Activated CD8-positive, alpha-beta T cell treated with anti-CD3 and anti-CD28 coated beads for 36 hours (primary cell): ENCODE measurements at places on chromosomes 5 and 9. TPM values are rescaled to one million over a fixed set of nuclear protein-coding genes. Genes with fewer than 3 reads are reported as not detected.

Gene IFNK
- total RNA-seq: not detected

Gene FCN1
- not detected for total RNA-seq

Gene TSSK1B
- total RNA-seq: not detected

Gene ADGRD2
- not detected for total RNA-seq

Gene SPOCK1
- total RNA-seq: not detected

Gene ADAMTS19
- total RNA-seq: not detected

Gene LAMC3
- total RNA-seq: 0.43 TPM

Gene NEUROG1
- total RNA-seq: not detected

DNA sequence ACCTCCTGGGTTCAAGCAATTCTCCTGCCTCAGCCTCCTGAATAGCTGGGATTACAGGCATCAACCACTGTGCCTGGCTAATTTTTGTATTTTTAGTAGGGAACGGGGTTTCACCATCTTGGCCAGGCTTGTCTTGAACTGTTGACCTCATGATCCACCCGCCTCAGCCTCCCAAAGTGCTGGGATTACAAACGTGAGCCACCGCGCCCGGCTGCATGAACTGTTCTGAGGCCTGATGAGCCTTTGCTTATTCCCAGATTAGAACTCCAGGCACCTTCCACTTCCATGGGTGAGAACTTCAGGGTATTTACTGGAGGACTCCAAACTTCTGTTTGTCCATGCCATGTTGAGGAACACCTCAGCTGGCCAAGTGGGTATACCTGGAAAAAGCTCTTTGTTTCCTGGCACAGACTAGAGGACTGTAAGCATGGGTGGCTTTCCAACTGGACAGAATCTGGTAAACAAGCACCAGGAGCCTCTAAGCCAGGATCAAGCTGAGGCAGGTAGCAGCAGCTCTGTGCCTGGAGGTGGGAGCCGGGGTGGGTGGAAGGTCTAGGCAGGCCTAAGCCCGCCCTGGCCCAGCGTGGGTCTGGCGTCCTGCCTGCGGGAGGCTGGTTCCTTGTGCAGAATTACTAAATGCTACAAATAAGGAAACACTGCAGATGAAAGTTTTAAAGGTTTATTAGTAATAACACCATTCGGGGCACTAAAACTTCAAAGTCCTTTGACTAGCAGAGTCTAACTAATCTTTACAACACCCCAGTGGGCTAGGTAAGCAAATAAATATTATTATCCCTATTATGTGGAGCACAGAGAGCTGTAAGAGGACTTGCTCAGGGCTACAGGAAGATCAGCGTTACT lies 78.4 kb downstream of the SEMA5A start:
- no peak for DNase-seq
- no peaks in the 10 kb centered on the region for H3K27me3 ChIP-seq
- no peak overlapping the region for H3K4me3 ChIP-seq
- no peaks in the 10 kb centered on the region for H3K36me3 ChIP-seq
- no peaks in the 10 kb centered on the region for H3K4me1 ChIP-seq
- no peak overlapping the region for H3K27ac ChIP-seq

DNA sequence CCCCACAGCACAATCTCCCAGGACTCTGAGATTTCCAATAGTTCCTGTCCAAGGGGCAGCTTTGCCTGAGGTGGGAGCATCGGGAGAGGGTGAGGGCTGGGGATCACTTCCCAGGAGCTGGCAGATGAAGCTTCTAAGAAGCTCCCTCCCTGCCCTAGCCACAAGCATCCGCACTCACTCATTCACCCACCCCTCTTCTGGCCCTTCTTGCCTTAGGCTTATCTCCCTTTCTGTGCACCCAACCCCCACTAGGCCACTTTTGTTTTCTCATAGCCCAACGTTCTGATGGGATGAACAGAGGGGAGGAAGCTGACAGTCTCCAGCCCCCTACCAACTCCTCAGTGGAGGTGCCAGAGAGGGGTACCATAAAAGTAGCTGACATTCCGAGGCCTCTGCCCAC lies 3.7 kb upstream of the PCDH1 start:
- H3K27ac ChIP-seq: no peak overlapping the region
- H3K4me1 ChIP-seq: peaks cover 18% of the 10 kb centered on the region
- no peak overlapping the region for H3K4me3 ChIP-seq
- peaks cover 72% of the 10 kb centered on the region for H3K27me3 ChIP-seq
- no peaks in the 10 kb centered on the region for H3K36me3 ChIP-seq

DNA sequence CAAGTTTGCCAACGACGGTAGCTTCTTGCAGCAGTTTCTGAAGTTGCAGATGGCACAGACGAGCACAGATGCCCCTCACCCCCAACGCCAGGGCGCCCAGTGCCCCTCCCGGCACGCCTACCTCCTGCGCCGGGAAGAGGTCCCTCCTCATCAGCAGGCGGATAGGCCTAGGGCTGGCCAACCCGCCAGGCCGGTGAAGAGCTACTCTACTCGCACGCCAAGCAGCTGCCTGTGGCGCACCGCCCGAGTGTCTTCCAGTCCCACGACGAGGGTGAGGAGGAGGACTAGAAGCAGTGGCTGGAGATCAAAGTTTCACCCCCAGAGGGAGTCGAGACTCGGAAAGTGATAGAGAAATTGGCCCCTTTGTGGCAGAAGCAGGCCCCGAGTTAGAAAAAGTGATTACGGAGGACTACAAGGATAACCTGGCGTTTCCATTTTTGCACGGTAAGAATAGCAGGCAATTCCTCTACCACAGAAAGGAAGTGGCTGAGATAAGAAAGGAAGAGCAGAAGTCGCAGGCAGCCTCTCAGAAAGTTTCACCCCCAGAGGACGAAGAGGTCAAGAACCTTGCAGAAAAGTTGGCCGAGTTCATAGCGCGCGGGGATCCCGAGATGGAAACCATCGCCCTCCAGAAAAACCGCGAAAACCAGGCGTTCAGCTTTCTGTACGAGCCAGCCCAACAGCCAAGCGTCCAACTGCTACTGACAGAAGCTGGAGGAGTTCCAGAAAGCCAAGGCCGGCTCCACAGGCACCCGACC lies 170.4 kb downstream of the HINT1 start:
- H3K27me3 ChIP-seq: no peaks in the 10 kb centered on the region
- H3K36me3 ChIP-seq: no peaks in the 10 kb centered on the region
- no peak overlapping the region for H3K27ac ChIP-seq
- DNase-seq: no peak

- H3K27me3 ChIP-seq: no peaks in the 10 kb centered on the region
- no peak overlapping the region for H3K4me3 ChIP-seq
- H3K4me1 ChIP-seq: no peaks in the 10 kb centered on the region
- no peak for DNase-seq
Measured at GRCh38 chr9:134628354-134628736, 13.3 kb upstream of the COL5A1 start.

- no peak for DNase-seq
- H3K27ac ChIP-seq: no peak overlapping the region
- no peak overlapping the region for H3K4me3 ChIP-seq
- peaks cover 13% of the 10 kb centered on the region for H3K27me3 ChIP-seq
Measured at GRCh38 chr5:168848569-168848968, 269.4 kb upstream of the PANK3 start.

GRCh38 chr5:128082551-128083032 lies 974 bp upstream of the SLC12A2 start:
- H3K27ac ChIP-seq: peak overlapping the region; percentile 95
- peak overlapping the region; percentile 85 for H3K4me3 ChIP-seq
- H3K27me3 ChIP-seq: no peaks in the 10 kb centered on the region

GRCh38 chr9:116112236-116112635 lies 41.4 kb upstream of the PAPPA start:
- no peaks in the 10 kb centered on the region for H3K27me3 ChIP-seq
- DNase-seq: no peak
- no peak overlapping the region for H3K4me3 ChIP-seq
- no peaks in the 10 kb centered on the region for H3K4me1 ChIP-seq

GRCh38 chr9:32378496-32378895 lies 5.9 kb upstream of the ACO1 start:
- peak overlapping the region; percentile 33 for H3K4me3 ChIP-seq
- H3K27me3 ChIP-seq: peaks cover 12% of the 10 kb centered on the region
- peak; percentile 45 for DNase-seq

DNA sequence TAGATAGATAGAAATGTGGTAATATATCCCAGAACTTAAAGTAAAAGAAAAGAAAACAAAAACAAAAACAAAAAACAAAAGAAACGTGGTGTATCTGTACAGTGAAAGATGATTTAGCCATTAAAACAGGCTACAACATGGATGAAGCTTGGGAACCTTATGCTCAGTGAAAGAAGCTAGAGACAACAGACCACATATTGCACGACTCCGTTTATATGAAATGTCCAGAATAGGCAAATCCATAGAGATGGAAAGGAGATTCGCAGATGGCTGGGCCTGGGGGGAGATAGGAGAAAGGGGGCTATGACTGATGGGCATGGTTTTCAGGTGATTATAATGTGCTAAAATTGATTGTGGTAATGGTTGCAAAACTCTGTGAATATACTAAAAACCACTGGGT lies 86.6 kb downstream of the ROR2 start:
- H3K27me3 ChIP-seq: peaks cover 11% of the 10 kb centered on the region
- H3K4me3 ChIP-seq: no peak overlapping the region
- no peak overlapping the region for H3K27ac ChIP-seq
- DNase-seq: no peak
- H3K36me3 ChIP-seq: no peaks in the 10 kb centered on the region
- no peaks in the 10 kb centered on the region for H3K4me1 ChIP-seq

- no peak overlapping the region for H3K4me3 ChIP-seq
Measured at GRCh38 chr5:135526924-135527323, 8.8 kb downstream of the NEUROG1 start.

DNA sequence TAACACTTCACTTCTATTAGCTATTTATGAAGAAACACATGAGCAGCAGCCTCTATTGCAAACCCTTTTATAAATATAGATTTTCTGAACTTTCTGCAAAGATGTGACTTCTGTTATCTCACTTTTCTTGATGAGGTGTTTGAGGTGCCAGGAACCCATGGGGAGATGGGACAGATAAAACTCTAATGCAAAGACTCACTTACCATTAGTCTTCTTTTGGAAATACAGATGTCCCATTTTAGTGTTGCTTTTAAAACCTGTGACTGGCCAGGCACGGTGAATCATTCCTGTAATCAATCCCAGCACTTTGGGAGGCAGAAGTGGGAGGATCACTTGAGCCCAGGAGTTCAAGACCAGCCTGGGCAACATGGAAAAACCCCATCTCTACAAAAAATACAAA lies 171.3 kb upstream of the GAS1 start:
- H3K4me3 ChIP-seq: no peak overlapping the region
- H3K27me3 ChIP-seq: peaks cover 19% of the 10 kb centered on the region
- DNase-seq: no peak
- no peak overlapping the region for H3K27ac ChIP-seq

DNA sequence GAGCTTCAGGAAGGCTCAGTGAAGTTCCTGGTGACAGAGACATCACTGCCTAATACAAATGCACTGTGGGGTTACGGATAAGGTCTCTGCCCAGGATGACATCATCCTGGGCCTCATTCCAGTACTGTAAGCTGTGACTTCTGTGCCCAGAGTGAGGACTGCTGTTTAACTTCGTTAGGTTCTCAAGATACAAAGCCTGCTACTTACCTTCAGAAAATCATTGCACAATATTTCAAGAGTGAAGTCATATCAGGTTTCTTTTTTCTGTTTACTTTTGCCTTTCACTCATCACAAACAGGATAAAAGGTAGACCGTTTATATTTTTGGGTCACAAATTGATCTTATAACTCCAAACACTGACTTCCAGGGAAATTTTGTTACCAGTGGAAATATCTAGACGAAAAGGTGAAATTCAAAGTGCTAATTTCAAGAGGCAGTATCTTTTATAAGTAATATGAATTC lies 241.2 kb downstream of the PIK3R1 start:
- H3K27me3 ChIP-seq: no peaks in the 10 kb centered on the region
- no peak overlapping the region for H3K4me3 ChIP-seq
- H3K4me1 ChIP-seq: peaks cover 14% of the 10 kb centered on the region
- H3K36me3 ChIP-seq: no peaks in the 10 kb centered on the region

DNA sequence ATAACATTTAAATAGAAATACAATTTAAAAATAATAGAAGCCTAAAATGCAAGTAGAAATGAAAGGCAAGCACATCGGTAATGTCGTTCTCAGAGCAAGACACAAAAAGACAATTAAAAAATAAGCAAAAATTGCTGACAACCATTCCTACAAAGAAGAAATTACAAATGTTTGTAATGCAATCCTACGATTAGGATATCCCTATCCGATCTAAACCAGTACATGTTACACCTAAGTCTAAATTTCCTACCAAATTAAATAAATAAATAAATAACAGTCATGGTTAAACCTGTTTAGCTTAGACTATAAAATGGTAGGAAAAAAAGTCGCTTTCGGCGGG lies 90.0 kb downstream of the ANXA2R start:
- DNase-seq: no peak
- peak overlapping the region; percentile 97 for H3K27ac ChIP-seq
- H3K27me3 ChIP-seq: no peaks in the 10 kb centered on the region
- peaks cover 15% of the 10 kb centered on the region for H3K36me3 ChIP-seq
- H3K4me1 ChIP-seq: peaks cover 22% of the 10 kb centered on the region
- H3K4me3 ChIP-seq: peak overlapping the region; percentile 89

DNA sequence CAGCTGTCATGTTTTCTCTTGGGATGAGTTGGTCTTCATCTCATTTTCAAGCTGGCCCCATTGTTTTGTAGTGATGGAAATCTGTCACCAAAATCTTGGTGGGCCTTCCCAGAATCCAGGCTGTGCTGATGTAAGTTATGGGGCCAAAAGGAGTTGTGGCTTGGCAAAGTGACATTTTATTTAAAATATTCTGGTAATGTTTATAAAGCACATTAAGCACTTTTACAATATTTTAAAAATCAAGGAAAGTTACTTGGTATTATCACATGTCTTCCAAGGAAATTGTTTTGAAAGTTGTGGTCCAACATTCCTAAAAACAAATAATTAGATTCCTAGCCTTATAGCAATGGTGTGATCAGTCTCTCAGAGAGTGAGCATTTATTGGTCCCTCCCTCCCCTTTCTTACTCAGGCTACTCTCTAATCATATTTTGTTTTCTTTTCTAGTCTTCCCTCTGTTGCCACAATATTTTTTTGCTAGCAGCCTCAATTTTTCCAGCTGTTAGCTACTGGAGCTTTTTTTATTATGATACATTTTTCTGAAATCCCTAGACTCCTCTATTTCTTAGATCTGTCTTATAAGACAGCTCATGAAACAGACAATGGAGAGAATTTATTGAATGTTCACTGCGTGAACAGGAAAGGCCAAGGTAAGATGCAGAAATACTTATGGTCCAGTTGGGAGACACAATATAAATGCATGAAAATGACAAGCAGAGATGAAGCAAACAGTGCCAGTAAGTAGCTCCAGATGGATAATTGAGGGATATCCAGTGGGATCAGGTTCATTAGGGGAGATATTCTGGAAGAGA lies 408.1 kb upstream of the ZNF608 start:
- no peaks in the 10 kb centered on the region for H3K36me3 ChIP-seq
- H3K27ac ChIP-seq: no peak overlapping the region
- H3K27me3 ChIP-seq: no peaks in the 10 kb centered on the region

GRCh38 chr5:155027993-155028629 lies 14.6 kb downstream of the KIF4B start:
- H3K27ac ChIP-seq: no peak overlapping the region
- H3K4me1 ChIP-seq: no peaks in the 10 kb centered on the region
- H3K4me3 ChIP-seq: no peak overlapping the region
- H3K36me3 ChIP-seq: no peaks in the 10 kb centered on the region

- no peaks in the 10 kb centered on the region for H3K4me1 ChIP-seq
- H3K27ac ChIP-seq: no peak overlapping the region
- no peak overlapping the region for H3K4me3 ChIP-seq
- H3K36me3 ChIP-seq: no peaks in the 10 kb centered on the region
Measured at GRCh38 chr5:107325866-107326265, 344.9 kb downstream of the EFNA5 start.
